Right hindlimb (tissue), 1 donor: ENCODE measurements at places on chromosomes 5 and 9.
A peak's percentile ranks its signal among the peaks of the same experiment; 100 is the strongest.

- DNase-seq: peak; percentile 21
These were observed 38.4 kb upstream of the SMIM15 start for GRCh38 chr5:61200582-61201155.

GRCh38 chr5:6243706-6244338 is 134.5 kb downstream of the MED10 start:
- no peak for DNase-seq

- no peak for DNase-seq
These were observed 94.2 kb upstream of the MTAP start for GRCh38 chr9:21708260-21708711.

DNA sequence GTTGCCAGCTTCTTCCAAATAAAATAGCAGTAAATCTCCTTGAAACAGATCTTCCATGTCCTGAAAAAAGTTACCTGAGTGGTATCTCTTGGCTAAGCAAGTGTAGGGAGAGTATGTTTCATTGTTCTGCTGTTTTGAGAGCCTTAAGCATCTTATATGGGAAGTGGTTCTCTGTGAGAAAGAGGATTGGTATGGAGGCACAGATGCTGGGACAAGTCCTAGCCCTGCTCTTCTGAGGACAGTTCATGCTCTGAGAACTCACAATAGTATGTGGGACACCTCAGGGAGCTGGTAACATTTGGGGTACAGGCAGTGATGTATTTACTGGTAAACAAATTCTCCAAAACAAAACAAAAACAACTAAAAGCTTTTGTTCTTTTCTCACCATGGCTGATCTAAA is 2.0 kb downstream of the PPP3R2 start:
- no peak for DNase-seq

DNA sequence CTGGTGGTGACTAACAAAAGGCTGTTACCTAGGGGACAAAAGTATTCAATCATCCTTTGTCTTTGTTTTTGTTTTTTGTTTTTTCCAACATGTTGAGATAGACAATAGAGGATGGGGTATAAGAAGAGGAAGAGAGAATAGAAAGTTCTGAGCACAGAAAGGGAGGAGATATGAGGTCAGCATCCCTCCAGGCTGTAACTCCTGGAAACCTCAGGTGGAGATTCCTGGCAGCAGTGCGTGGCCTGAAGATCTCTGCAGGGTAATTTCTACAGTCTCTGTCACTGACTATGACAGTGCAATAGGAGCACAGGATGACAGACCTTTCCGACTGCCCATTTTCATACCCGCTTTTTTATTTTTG is 112.1 kb downstream of the ADRB2 start:
- DNase-seq: no peak

- DNase-seq: peak; percentile 39
These were observed 26.7 kb downstream of the FAM219A start for GRCh38 chr9:34431667-34432066.

- peak; percentile 55 for DNase-seq
These were observed 605.0 kb upstream of the CLINT1 start for GRCh38 chr5:158463938-158464337.

- no peak for DNase-seq
These were observed 93.6 kb upstream of the TLE4 start for GRCh38 chr9:79477955-79478771.

GRCh38 chr9:127555840-127556820 is 55.9 kb upstream of the STXBP1 start:
- DNase-seq: peak; percentile 69

- no peak for DNase-seq
These were observed 158.7 kb downstream of the DRD1 start for GRCh38 chr5:175285261-175285660.

- DNase-seq: no peak
These were observed 229.7 kb downstream of the MRPS30 start for GRCh38 chr5:45038366-45038987.

DNA sequence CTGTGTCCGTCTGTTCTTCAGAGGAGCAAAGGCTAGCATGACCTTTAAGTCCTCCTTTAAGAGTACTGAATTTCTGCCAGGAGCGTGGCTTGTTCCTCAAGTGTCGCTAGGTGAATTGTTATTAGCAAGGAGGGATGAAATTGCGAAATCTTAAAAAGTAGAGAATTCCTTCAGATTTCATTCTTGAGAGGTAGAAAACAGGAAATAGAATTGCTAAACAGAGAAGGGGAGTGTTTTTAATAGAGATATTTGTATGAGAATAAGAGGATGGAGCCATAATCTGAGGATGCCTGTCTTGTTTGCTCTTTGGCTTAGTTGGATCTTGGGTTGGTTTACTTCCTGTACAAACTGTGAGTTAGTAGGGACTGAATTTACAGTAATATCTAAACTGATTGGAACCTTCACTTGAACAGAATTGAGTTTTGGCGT is 39.2 kb downstream of the EXOSC2 start:
- no peak for DNase-seq

- DNase-seq: no peak
These were observed 388.6 kb downstream of the ACTL7B start for GRCh38 chr9:108467161-108467560.

DNA sequence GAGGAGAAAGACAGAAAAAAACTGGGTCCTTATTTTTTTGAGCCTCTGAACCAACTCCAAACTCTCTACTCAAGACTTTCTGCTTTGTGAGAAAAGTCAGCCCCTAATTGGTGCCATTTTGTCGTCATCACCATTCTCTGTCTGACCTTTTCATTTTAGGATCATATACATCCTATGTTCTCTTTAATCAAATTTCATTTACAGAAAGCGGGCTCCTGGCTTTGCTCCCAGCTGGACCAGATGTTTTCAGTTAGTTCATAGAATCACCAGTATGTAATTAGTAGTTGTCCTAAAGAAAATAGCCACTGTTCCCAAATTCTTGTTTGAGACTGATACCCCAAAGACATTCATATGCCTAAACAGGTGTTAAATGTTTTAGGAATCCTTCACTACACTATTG is 28.6 kb upstream of the SLCO4C1 start:
- peak; percentile 28 for DNase-seq

- no peak for DNase-seq
These were observed 24.9 kb downstream of the SNX24 start for GRCh38 chr5:122870219-122870856.

GRCh38 chr5:9362600-9362999 is 183.3 kb downstream of the SEMA5A start:
- no peak for DNase-seq

- DNase-seq: no peak
These were observed 124.5 kb upstream of the TLE4 start for GRCh38 chr9:79447308-79447605.

DNA sequence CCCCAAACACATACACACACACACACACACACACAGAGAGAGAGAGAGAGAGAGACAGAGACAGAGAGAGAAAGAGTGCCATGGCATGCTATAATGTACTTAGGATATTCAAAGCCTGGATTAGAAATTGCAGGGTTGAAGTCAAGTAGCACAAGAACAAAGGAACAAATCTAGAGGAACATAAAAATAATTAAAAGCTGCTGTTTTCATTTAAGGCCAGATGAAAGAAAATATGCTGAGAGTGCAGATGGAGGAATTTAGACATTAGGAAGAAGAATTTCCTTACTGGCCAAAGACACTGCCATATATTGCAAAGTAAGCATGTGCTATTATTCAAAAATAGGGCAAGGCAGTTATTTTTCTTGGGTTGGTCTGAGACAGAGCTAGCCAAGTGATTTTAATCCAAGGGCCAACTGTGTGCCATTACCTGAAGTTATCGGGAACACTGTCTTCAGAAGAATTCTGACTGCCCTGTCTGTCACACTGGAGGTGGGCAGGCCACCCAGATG is 31.7 kb downstream of the HSD17B3 start:
- no peak for DNase-seq

DNA sequence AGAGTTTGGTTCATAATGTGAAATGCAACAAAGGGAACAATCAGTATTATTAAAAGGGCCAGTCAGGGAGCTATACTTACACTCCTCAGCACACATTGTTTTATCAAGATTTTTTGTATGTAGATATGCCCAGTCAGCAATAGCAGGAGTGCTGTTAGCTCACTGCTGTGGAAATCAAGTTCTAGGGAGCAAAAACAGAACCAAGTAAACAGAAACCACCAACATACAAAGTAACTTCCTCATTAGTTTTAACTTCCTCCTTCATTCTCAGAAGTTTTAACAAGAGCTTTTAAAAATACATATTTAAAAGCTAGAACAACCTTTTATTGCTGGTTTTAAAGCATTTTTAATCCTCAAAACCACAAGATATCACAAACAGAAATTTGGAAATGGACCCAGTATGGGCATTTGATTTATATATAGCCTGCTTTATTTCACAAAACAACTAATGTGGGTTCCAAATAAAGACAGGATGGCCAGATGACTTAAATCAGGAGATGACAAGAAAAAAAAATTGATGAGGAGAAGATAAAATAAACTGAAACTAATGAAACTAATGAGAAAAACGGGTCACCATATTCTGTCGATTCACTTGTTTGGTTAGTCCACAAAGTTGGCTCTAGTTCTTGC is 178.5 kb downstream of the ADAMTS12 start:
- DNase-seq: no peak

GRCh38 chr5:140546851-140547507 is 483 bp upstream of the EIF4EBP3 start:
- DNase-seq: no peak

DNA sequence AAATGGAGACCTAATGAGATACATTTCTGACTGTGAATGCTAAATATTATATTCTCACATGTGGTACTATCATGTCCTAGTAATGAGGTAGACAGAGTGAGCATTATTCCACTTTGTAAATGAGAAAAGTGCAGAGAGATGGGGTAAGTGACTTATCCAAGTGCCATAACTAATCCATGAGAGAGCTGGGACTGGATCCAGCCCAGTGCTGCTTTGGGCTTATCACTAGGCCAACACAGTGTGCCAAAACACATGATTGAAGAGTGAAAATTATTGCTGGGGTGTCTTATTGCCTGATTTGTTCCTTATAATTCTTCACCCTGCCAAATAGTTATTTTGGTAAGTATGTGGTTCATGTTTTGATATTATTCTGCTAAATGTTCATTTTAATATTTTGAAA is 442.2 kb upstream of the GRAMD2B start:
- DNase-seq: no peak

GRCh38 chr5:135737701-135738563 is 96.5 kb upstream of the SLC25A48 start:
- DNase-seq: no peak

DNA sequence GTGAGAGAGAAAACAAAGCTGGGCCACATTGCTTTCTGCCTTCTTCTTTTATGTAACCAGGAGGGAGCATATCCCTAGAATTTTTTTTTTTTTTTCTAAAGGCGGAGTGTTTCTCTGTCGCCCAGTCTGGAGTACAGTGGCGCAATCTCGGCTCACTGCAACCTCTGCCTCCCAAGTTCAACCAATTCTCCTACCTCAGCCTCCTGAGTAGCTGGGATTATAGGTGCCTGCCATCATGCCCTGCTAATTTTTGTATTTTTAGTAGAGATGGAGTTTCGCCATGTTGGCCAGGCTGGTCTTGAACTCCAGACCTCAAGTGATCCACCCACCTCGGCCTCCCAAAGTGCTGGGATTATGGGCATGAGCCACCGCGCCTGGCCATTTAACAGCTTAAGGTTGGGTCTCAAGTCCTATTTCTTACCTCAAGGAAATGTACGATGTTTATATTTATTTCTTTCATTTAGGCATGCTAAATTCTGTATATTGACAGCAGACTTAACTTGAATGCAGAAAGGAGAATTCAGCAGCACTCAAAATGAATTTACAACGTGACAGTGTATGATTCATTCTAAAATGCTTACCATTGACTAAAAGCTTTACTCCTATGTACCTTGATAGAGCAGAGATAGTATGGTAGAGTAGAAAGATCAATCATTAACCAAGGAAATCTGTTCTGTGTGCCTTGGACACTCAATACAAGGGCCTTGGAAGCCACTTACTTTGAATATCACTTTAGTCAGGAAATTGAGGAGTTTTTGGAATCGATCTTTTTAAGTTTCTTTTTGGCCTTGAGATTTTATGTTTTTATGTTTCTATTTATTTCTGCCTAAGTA is 100.9 kb downstream of the F2RL2 start:
- DNase-seq: no peak

- no peak for DNase-seq
These were observed 126.6 kb upstream of the IL12B start for GRCh38 chr5:159456722-159457465.

GRCh38 chr9:133204993-133205336 is 4.1 kb downstream of the OBP2B start:
- DNase-seq: no peak

DNA sequence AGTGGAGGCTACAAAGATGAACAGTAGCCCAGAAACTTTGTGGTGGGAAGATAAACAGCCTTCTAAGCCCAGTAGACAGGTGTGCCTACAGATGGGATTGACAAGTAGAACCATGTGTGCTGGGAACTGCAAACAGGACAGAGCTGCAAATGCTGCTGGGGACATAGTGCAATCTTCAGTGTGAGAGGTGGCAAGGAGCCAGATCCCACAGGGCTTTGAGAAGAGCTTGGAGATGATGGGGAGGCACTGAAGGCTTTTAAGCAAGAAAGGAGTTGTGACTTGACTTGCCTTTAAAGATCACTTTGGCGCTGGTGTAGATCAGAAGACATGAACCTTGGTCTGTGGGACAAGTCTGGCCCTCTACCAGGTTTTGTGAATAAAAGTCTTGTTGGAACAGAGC is 675.2 kb downstream of the ACTL7B start:
- DNase-seq: peak; percentile 52

- DNase-seq: no peak
These were observed 565.5 kb upstream of the SGCD start for GRCh38 chr5:155761502-155761901.

- no peak for DNase-seq
These were observed 4.8 kb upstream of the ZNF79 start for GRCh38 chr9:127419348-127419747.

DNA sequence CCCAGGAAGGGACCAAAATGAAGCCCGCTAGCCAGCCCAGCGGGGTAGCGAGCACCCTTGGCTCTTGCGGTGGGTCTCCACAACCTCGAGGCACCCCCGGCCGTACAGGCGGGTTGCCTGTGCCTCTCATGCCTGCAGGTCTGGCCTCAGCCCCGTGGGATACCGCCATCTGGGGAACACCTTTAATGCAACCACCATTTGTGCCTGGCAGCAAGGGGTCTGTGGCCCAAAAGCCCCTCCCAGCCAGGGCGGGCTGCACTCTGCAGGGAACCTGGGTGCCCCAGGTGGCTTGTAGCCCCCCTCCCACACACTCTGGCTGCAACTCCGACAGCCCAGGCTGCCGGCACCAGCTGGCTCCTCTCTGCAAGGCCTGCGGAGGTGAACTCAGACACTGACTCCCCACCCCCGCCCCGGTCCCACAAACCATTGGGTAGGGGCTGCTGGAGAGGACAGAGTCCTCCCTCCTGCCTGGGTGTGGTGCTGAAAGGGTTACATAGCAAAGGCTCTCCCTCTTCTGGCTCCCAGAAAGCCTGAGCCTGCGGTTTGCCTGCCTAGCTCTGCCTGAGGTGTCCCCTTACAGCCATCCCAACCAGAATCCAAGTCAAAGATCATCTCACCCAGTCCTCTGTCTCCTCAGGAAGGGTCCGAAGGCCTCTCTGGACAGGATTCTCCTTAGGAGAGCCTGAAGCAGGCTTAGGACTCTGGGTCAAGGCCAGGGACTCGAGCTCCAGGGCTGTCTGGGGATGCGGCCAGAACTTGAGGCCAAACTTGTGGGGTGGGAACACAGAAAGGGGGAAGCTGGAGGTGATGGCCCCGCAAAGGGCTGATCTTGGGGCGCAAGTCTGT is 109.4 kb downstream of the PSD2 start:
- DNase-seq: peak; percentile 65

GRCh38 chr5:35954175-35954574 is 15.8 kb upstream of the CAPSL start:
- no peak for DNase-seq
